ENCODE measurements at places on chromosomes 16 and 17.

DNA sequence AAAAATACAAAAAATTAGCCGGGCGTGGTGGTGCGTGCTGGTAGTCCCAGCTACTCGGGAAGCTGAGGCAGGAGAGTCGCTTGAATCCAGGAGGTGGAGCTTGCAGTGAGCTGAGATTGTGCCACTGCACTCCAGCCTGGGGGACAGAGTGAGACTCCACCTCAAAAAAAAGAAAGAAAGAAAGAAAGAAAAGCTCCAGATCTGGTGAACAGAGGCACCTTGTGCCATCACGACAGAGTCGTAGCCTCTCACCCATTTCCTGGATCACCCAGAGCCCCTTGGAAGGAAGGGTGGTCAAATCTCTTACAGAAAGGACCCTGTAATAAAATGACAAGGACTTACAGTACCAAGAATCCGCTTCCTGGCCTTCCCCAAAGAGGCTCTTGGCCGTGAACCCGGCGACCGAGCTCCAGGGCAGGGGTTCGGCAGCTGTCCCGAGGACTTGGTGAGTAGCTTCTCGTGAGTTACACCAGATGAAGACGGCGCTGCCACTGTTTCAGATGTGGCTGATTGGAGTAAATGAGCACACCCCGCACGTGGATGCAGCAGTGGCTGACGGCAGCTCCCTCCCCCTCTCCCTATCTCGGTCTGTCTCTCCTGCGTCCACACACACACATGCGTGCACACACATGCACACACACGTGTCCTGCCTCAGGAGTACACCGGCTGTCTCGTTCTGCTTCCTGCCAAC lies 13.5 kb downstream of the LGALS3BP start:
- DNase-seq: no peak

- no peak for DNase-seq
Observed at GRCh38 chr17:14428648-14429029, 127.8 kb downstream of the HS3ST3B1 start.

- DNase-seq: no peak
Observed at GRCh38 chr16:19940195-19940594, 55.5 kb upstream of the GPRC5B start.

- DNase-seq: no peak
Observed at GRCh38 chr16:28492511-28492910, 637 bp upstream of the CLN3 start.

- peak; percentile 94 for DNase-seq
Observed at GRCh38 chr17:8152112-8152775, at the start of gene PER1. Gene PER1, minus strand, starts transcription at chr17:8152404. Its CDS starts 1,698 bp downstream, at chr17:8150706.

DNA sequence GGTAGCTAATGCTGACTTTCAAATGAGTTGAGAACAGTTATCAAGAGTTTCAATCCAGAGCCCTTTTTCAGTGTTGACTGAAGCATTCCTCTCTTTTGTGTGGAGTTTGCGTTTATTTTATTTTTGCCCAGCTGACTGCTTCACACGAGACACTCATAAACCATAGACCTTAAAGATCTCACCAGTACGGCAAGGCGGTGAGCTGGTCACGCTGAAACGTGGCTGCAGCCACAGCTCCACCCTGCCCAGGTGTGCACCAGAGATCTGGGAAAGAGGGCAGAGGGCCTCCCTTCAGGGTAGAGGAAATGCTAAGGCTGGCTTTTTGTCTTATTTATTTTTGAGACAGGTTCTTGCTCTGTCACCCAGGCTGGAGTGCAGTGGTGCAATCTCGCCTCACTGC lies 112.2 kb downstream of the AATF start:
- no peak for DNase-seq

DNA sequence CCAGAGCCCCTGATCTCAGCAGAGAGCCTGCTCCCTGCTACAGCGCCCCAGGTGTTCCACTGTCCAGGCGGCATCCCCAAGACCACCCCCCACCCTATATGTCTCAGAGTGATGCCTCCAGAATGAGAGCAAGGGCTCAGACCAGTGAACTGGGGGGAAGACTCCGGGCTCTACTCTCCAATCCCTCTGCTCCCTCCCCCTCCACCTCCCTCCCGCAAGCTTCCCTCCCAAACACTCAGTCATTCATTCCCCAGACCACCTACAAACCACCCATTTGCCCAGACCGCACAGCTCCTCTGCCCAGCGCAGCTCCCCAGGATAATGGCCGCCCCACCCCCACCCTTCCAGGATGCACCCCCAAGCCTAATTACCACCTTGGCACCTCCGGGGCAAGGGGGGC lies 59.4 kb upstream of the TAC4 start:
- no peak for DNase-seq

- DNase-seq: no peak
Observed at GRCh38 chr17:39800540-39800939, 62.8 kb downstream of the GRB7 start.

DNA sequence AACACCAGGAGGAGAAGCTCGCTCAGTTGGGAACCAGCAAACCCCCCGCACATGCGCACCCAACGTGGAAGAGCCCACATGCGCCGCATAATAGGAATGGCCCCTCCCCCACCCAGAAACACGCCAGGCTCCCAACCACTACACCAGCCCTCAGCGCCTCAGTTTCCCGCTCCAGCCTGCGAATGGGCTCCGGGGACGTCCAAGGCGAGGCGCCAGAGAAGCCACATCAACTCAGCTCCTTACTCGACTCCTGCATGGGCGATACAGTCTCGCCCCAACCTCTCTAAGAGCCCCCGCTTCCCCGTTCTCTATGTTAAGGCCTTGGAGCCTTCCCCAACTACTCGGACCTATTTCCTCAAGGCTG lies 504 bp downstream of the SRSF1 start:
- DNase-seq: no peak
